ENCODE measurements at places on chromosomes 1 and 21.

DNA sequence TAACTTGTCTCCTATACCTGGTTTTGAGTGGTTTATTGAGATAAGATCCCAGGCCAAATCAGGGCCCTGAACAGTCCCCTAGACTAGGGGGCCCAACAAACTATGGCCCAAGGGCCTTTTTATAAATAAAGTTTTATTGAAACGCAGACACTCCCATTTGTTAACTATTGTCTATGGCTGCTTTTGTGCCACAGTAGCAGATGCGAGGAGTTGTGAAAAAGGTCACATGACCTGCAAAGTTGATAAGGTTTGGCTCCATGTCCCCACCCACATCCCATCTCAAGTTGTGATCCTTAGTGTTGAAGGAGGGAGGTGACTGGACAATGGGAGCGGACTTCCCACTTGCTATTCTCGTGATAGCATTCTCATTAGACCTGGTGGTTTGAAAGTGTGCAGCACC is 29.5 kb upstream of the RAB4A start:
- H3K36me3 ChIP-seq, result no peaks in the 10 kb centered on the region
- no peaks in the 10 kb centered on the region for H3K4me1 ChIP-seq
- H3K27me3 ChIP-seq, result no peaks in the 10 kb centered on the region
- DNase-seq, result no peak
- H3K27ac ChIP-seq, result no peak overlapping the region

DNA sequence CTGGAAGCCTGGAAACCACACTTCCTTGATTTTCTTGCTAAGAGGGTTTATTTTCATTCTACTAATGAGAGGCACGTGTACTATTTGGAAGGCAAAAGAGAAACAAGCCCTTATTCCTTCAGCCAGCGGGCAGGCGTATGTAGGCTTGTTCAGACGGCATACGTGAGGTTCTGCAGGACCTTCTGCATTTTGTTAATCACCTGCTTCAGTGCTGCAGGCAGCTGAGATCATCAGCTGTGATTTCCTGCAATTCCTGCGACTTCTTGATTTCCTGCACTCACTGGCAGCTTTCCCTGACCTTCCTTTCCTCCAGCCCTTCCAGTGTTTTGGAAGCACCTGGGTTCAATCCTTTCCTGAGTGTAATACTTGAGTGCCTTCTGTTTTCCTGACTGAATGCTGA is 43.4 kb downstream of the TSNAX start:
- DNase-seq, result no peak
- no peak overlapping the region for H3K27ac ChIP-seq
- H3K27me3 ChIP-seq, result no peaks in the 10 kb centered on the region
- H3K36me3 ChIP-seq, result peaks cover 7% of the 10 kb centered on the region

- H3K4me3 ChIP-seq, result no peak overlapping the region
- no peak overlapping the region for H3K27ac ChIP-seq
- no peaks in the 10 kb centered on the region for H3K4me1 ChIP-seq
Observed at GRCh38 chr1:163436140-163436812, 114.5 kb downstream of the NUF2 start.

DNA sequence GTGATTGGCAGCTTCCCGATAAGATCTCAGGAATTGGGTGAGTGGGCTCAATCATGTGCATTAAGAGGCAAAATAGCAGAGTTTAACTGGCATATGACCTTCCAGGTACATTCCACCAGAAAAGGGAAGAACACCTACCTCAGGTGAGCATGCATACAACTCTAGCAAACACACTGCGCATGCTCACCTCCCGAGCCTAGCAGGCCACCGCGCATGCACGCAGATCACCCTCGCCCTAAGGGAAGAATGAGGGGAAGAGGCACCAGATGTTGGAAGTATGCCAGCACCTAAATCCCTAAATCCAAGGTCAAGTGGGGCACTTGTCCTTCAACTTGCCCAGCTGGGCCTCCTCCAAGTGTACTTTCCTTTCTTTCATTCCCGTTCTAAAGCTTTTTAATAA is 23.6 kb upstream of the CBR3 start:
- H3K27ac ChIP-seq, result no peak overlapping the region
- peaks cover 36% of the 10 kb centered on the region for H3K4me1 ChIP-seq
- no peak for DNase-seq
- H3K36me3 ChIP-seq, result no peaks in the 10 kb centered on the region

GRCh38 chr1:150234566-150235293 is 1.2 kb downstream of the ANP32E start:
- peaks cover 4% of the 10 kb centered on the region for H3K27me3 ChIP-seq
- peak; percentile 94 for DNase-seq
- H3K36me3 ChIP-seq, result peaks cover 29% of the 10 kb centered on the region
- no peak overlapping the region for H3K4me3 ChIP-seq
- peaks cover 21% of the 10 kb centered on the region for H3K4me1 ChIP-seq
- no peak overlapping the region for H3K27ac ChIP-seq

- peaks cover 18% of the 10 kb centered on the region for H3K36me3 ChIP-seq
- DNase-seq, result peak; percentile 90
- H3K27me3 ChIP-seq, result no peaks in the 10 kb centered on the region
- H3K4me1 ChIP-seq, result peaks cover 50% of the 10 kb centered on the region
- peak within 1 kb of the TSS; percentile 90 for H3K4me3 ChIP-seq
- peak within 1 kb of the TSS; percentile 99 for H3K27ac ChIP-seq
Observed at GRCh38 chr1:203765029-203765837, at the start of gene LAX1. LAX1 (plus strand) TSS chr1:203765183; CDS start chr1:203765566, 383 bp downstream.

- no peak overlapping the region for H3K27ac ChIP-seq
- peaks cover 21% of the 10 kb centered on the region for H3K4me1 ChIP-seq
- no peak overlapping the region for H3K4me3 ChIP-seq
- no peak for DNase-seq
- H3K36me3 ChIP-seq, result peaks cover 8% of the 10 kb centered on the region
Observed at GRCh38 chr1:107867897-107868296, 97.1 kb downstream of the VAV3 start.

GRCh38 chr1:18632218-18632588 is 1.6 kb downstream of the PAX7 start:
- peak overlapping the region; percentile 70 for H3K27ac ChIP-seq
- H3K4me1 ChIP-seq, result peaks cover 5% of the 10 kb centered on the region
- peaks cover 7% of the 10 kb centered on the region for H3K36me3 ChIP-seq
- peaks cover 90% of the 10 kb centered on the region for H3K27me3 ChIP-seq
- no peak for DNase-seq

GRCh38 chr1:183124259-183124658 is 61.8 kb upstream of the LAMC2 start:
- H3K36me3 ChIP-seq, result no peaks in the 10 kb centered on the region
- H3K4me3 ChIP-seq, result no peak overlapping the region
- H3K27ac ChIP-seq, result no peak overlapping the region

DNA sequence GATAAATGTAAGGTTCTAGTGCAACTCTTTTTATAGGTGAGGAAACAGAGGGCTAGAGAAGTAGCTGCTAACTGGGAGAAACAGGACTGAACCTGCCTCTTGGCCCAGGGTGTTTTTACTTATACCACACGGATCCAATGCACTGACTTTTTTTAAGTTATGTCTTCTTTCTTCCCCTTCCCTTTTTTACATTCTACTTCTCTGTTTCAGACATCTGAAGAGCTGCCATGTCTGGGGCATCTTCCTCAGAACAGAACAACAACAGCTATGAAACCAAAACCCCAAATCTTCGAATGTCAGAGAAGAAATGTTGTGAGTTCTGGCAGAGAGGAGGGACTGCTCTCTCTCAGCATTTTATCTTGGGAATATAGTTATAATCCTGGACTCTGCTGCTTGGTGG is 1.4 kb downstream of the PFKFB2 start:
- H3K36me3 ChIP-seq, result peaks cover 3% of the 10 kb centered on the region
- no peaks in the 10 kb centered on the region for H3K27me3 ChIP-seq
- DNase-seq, result no peak
- no peak overlapping the region for H3K27ac ChIP-seq
- H3K4me3 ChIP-seq, result no peak overlapping the region

- no peak for DNase-seq
- H3K4me1 ChIP-seq, result peaks cover 6% of the 10 kb centered on the region
- H3K36me3 ChIP-seq, result peaks cover 4% of the 10 kb centered on the region
- H3K4me3 ChIP-seq, result no peak overlapping the region
- no peaks in the 10 kb centered on the region for H3K27me3 ChIP-seq
- no peak overlapping the region for H3K27ac ChIP-seq
Observed at GRCh38 chr1:234943836-234944402, 184.7 kb downstream of the TOMM20 start.

GRCh38 chr1:234313171-234313570 is 60.1 kb upstream of the COA6 start:
- peaks cover 40% of the 10 kb centered on the region for H3K36me3 ChIP-seq
- no peaks in the 10 kb centered on the region for H3K27me3 ChIP-seq
- H3K4me3 ChIP-seq, result no peak overlapping the region
- peaks cover 12% of the 10 kb centered on the region for H3K4me1 ChIP-seq

DNA sequence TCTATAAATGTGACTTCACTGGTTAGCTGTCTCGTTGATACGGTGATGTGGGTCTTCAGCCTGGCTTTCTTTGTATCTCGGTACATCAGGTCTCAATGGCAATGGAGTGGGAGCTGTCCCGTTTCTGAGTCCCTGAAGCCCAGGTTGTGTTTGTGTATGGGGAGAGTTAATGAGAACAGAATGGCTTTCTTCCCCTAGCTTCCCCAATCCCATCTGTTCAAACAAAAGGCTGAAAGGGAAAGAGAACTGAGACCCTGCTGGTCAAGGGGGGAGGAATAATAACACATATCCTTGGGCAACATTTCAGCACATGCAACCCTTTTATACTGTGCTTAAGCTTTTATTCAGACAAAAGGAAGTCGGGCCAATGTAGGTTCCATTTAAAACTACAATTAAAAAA is 28.4 kb upstream of the CASQ2 start:
- no peaks in the 10 kb centered on the region for H3K36me3 ChIP-seq
- no peaks in the 10 kb centered on the region for H3K4me1 ChIP-seq
- DNase-seq, result no peak

DNA sequence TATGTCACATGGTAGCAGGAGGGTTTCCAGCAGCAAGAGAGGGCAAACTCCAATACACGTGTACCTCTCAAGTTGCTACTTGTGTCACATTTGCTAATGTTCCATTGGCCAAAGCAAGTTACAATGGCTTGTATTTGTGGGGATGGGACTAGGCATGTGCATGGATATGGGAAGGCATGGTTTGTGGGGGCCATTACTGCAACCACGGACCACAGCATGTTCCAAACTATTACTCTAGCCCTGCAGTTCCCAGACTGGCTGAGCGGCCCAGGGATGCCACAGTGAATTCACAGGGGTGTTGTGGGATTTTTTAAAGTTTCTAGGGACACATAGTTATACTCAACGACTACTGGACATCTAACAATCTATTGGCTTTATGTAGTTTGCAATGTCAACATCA is 133.1 kb downstream of the GIPC2 start:
- DNase-seq, result no peak
- no peaks in the 10 kb centered on the region for H3K4me1 ChIP-seq
- no peak overlapping the region for H3K27ac ChIP-seq
- H3K36me3 ChIP-seq, result no peaks in the 10 kb centered on the region
- H3K27me3 ChIP-seq, result no peaks in the 10 kb centered on the region
- no peak overlapping the region for H3K4me3 ChIP-seq

DNA sequence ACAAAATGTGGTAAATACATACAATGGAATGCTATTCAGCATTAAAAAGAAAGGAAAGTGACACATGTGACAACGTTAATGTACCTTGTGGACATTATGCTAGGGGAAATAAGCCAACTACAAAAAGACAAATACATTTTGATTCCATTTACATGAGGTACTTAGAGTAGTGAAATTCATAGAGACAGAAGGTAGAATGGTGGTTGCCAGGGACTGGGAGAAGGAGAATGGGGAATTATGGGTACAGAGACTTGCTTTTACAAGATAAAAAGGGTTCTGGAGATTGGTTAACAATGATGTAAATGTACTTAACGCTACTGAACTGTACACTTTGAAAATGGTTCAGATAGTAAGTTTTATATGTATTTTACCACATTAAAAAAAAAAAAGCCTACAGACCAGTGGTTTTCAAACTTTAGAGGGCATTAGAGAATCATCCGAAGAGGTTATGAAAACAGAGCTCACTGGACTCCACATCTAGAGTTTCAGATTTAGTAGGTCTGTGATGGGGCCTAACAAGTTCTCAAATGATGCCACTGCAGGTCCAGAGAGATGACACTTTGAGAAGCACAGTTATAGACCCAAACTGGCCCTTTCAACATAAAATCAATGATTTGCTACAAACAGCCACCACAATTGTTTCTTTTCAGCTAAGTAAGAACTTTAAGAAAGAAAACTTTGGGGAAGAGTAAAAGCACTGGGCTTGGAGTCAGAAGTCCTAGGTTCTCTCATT is 9.6 kb upstream of the ADCY10 start:
- H3K4me1 ChIP-seq, result no peaks in the 10 kb centered on the region
- no peak overlapping the region for H3K4me3 ChIP-seq
- no peaks in the 10 kb centered on the region for H3K27me3 ChIP-seq
- DNase-seq, result no peak
- H3K36me3 ChIP-seq, result peaks cover 10% of the 10 kb centered on the region
- no peak overlapping the region for H3K27ac ChIP-seq

DNA sequence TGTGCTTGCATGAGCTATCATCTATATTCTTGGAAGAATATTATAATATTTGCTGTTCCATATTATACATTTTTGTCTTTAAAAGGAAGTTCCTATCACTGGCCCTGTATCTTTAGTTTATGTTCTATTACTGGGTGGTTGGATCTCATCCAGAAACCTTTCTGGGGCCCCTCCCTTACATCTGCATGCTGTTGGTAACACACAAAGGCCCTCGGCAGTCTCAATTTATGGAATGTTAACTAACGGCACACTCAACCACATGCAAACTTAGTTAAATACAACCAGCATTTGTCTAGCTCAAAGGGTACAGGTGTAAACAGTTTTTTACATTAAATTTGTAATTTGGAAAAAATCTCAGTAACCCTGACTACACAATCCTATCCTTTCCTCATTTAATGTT is 9.7 kb upstream of the HYI start:
- H3K36me3 ChIP-seq, result no peaks in the 10 kb centered on the region
- peaks cover 9% of the 10 kb centered on the region for H3K27me3 ChIP-seq
- no peak overlapping the region for H3K27ac ChIP-seq
- no peak overlapping the region for H3K4me3 ChIP-seq
- peaks cover 11% of the 10 kb centered on the region for H3K4me1 ChIP-seq
- DNase-seq, result no peak

- H3K4me1 ChIP-seq, result no peaks in the 10 kb centered on the region
- H3K27me3 ChIP-seq, result no peaks in the 10 kb centered on the region
Observed at GRCh38 chr1:224292419-224292818, 37.6 kb downstream of the NVL start.

DNA sequence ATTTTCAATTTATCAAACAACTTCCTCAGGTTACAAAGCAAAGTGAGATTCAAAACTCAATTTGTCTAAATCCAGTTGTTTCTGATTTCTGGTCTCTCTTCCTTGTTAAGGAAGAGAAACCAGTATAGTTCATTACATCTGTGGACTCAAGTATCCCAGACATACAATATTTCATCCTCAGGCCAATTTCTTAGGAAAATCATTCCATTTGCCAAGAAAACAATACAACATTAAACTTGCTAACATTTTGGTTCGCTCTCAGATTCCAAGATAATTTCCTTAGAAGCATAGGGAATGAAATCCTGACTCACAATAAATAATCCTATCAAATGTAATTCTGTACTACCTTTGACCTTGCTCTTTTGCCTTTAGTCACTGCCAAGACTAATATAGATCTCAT is 11.2 kb upstream of the TTLL7 start:
- H3K36me3 ChIP-seq, result no peaks in the 10 kb centered on the region
- no peak overlapping the region for H3K4me3 ChIP-seq
- peaks cover 7% of the 10 kb centered on the region for H3K27me3 ChIP-seq
- no peak for DNase-seq

GRCh38 chr1:63908016-63908415 is 134.2 kb downstream of the ROR1 start:
- DNase-seq, result no peak
- H3K36me3 ChIP-seq, result no peaks in the 10 kb centered on the region
- no peak overlapping the region for H3K27ac ChIP-seq
- H3K4me1 ChIP-seq, result no peaks in the 10 kb centered on the region
- no peak overlapping the region for H3K4me3 ChIP-seq
- H3K27me3 ChIP-seq, result peaks cover 12% of the 10 kb centered on the region

GRCh38 chr1:205610901-205611466 is 20.8 kb downstream of the ELK4 start:
- H3K4me3 ChIP-seq, result no peak overlapping the region
- peak overlapping the region; percentile 66 for H3K27ac ChIP-seq
- H3K4me1 ChIP-seq, result peaks cover 34% of the 10 kb centered on the region
- H3K36me3 ChIP-seq, result peaks cover 68% of the 10 kb centered on the region
- H3K27me3 ChIP-seq, result no peaks in the 10 kb centered on the region

All from activated CD8-positive, alpha-beta T cell treated with anti-CD3 and anti-CD28 coated beads, Interleukin-2, amount 10 ng/mL, durations not matched to agents 7 days and 5 days (primary cell).